ENCODE measurements at places on chromosomes 2 and 18. TPM values are rescaled to one million over a fixed set of nuclear protein-coding genes. Genes with fewer than 3 reads are reported as not detected.

The CNGA3 gene
- not detected for total RNA-seq

The MFSD2B gene
- not detected for total RNA-seq

The KCNG2 gene
- total RNA-seq: not detected

The MALL gene
- total RNA-seq: 2.3 TPM

DNA sequence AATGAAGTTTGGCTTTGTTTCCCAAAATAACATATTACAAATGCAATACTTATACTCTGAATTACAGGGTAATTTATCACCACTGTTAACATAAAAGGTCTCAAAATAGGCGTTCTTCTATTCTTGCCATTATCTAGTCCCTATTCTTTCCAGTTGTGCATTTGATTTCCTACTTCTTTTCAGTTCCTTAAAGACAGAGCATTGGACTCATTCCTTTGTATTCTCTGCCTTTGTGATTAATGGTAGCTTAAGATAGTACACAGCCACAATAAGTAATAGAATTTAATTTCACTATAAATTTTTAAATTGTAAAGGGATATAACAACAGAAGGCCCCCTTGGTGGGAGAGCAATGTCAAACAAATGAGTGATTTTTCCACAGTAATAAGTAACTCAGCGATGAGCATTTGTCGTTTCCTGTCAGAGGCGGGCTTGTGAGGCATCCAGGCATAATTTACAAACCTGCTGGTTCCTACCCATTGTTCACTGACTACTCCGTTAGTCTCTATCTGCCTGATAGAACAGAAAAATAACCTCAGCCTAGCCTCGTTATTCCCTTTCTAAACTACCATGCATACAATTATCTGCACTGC lies 456.6 kb upstream of the REG3G start:
- no peak overlapping the region for H3K4me3 ChIP-seq
- H3K27me3 ChIP-seq: no peaks in the 10 kb centered on the region
- H3K36me3 ChIP-seq: no peaks in the 10 kb centered on the region

GRCh38 chr18:30940952-30941539 lies 101.5 kb downstream of the DSC3 start:
- H3K36me3 ChIP-seq: no peaks in the 10 kb centered on the region
- no peaks in the 10 kb centered on the region for H3K27me3 ChIP-seq
- H3K4me3 ChIP-seq: no peak overlapping the region
- H3K27ac ChIP-seq: no peak overlapping the region

GRCh38 chr2:33478968-33479731 lies 2.7 kb downstream of the RASGRP3 start:
- H3K27me3 ChIP-seq: no peaks in the 10 kb centered on the region
- H3K4me3 ChIP-seq: no peak overlapping the region
- H3K27ac ChIP-seq: no peak overlapping the region
- DNase-seq: no peak

DNA sequence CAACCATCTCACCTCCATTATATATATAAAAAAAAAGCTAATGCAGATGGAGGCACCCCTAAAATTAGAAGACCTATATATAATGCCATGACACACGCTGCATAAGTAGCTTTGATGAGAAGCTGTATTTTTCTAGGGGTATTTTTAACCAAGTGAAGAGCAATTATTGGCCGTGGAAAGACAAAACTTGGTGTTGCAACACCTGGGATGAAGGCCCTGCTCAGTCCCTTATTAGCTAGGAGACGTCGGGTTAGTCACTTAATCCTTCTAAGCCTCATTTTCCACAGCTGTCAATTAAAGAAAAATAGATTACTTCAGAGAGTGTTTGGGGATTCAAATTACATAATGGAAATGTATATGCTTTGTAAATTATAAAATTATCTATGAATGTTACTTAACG lies 63.0 kb downstream of the WDR75 start:
- H3K27me3 ChIP-seq: peaks cover 1% of the 10 kb centered on the region
- H3K4me3 ChIP-seq: no peak overlapping the region
- no peak for DNase-seq
- H3K4me1 ChIP-seq: peaks cover 13% of the 10 kb centered on the region

DNA sequence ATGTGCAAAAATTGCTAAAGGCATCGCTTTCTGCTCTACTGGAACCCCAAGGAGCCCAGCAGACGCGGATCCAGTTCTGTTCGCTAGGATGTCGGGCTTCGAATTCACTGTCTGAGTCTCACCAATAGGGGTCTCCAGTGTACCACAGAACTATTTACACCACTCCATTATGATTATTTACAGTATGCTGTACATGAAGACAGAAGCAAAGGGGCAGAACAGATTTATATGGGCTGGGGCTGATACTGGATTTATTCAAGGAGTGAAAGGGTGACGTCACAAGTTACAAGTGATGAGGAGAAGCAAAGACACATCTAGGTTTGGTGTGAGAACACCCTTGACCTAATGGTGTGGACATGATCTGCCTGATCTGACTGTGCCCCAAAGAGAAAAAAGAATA lies 185.3 kb upstream of the ATP5MC3 start:
- no peaks in the 10 kb centered on the region for H3K4me1 ChIP-seq
- H3K36me3 ChIP-seq: no peaks in the 10 kb centered on the region
- H3K27ac ChIP-seq: no peak overlapping the region
- DNase-seq: peak; percentile 10

GRCh38 chr2:196233021-196233804 lies 61.8 kb upstream of the STK17B start:
- DNase-seq: no peak
- H3K4me1 ChIP-seq: peaks cover 78% of the 10 kb centered on the region
- H3K4me3 ChIP-seq: no peak overlapping the region
- peak overlapping the region; percentile 62 for H3K27ac ChIP-seq

GRCh38 chr2:6368281-6368680 lies 497.4 kb downstream of the CMPK2 start:
- no peaks in the 10 kb centered on the region for H3K36me3 ChIP-seq
- no peaks in the 10 kb centered on the region for H3K4me1 ChIP-seq
- no peak overlapping the region for H3K4me3 ChIP-seq
- H3K27me3 ChIP-seq: no peaks in the 10 kb centered on the region
- DNase-seq: no peak
- H3K27ac ChIP-seq: no peak overlapping the region

DNA sequence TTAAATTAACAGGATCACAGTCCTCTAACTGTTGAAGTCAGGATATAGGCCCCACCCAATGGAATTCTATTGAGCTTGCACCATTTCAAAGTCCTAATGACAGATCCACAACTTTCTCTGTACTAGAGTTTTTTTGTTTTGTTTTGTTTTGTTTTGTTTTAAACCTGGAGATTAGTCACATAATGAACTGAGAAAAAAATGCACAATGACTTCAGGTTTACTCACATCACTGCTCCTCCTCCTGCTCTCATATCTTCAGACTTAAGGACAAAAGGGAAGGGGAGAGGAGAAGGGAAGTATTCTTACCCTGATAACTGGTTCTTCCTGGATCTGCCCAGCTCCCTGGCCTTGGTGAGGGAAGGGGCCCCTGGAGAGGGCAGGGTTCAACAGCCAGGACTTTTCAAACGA lies 208.2 kb upstream of the EPHA4 start:
- H3K36me3 ChIP-seq: no peaks in the 10 kb centered on the region
- H3K4me3 ChIP-seq: no peak overlapping the region
- no peak overlapping the region for H3K27ac ChIP-seq
- no peaks in the 10 kb centered on the region for H3K27me3 ChIP-seq
- no peak for DNase-seq

DNA sequence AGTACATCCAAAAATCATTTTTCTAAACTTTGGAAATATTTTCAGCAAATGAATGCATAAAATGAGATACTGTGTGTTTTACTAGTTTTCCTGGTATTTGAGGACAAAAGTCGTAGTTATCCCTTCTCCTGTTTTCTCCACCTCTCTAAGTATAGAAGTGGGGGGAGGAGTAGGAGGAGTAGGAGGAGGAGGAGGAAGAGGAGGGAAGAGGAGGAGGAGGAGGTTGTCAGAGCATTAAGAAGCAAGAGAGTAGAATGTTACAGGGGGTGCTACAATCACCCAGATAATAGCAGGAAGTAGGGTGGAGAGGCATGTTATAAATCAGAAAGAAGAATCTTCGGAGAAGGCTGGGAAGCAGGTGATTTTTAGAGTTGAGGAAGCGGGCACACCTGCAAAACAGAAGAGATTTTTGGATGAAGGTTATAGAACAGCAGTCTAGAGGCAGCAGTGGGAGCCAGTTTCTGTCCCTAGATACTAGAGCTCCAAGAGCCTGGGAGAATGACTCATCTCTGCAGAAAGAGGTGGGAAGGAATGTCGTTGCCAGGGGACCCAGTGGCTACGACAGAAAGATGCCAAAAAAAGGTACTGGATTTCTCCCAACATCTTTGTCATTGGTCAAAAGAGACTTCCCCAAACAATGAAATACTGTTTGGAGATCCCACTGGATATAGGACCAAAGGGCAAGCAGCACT lies 44.2 kb upstream of the AQP4 start:
- H3K36me3 ChIP-seq: no peaks in the 10 kb centered on the region
- H3K27me3 ChIP-seq: no peaks in the 10 kb centered on the region
- no peak overlapping the region for H3K4me3 ChIP-seq
- H3K4me1 ChIP-seq: no peaks in the 10 kb centered on the region
- DNase-seq: no peak

GRCh38 chr2:130796290-130796689 lies 40.4 kb upstream of the ARHGEF4 start:
- H3K4me3 ChIP-seq: no peak overlapping the region
- DNase-seq: no peak
- peaks cover 13% of the 10 kb centered on the region for H3K27me3 ChIP-seq
- no peaks in the 10 kb centered on the region for H3K36me3 ChIP-seq
- no peak overlapping the region for H3K27ac ChIP-seq

DNA sequence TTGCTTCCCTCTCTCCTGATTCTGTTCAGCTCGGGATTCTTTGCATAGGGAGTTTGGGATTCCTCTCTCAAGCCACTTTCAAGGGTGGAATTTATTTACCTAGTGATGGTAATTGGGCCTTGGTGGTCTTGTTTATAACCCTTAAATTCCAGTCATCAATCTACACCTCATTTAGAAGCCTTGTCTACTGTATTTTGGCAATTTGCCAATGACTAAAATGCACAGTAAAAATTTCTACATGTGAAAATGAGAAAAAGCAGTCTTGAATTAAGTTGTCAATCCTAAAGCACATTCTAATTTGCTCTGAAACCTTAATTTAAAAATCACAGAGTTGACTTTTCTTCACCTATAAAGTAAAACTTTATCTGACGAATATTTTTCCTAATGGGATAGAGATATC lies 749.2 kb upstream of the CRIM1 start:
- no peaks in the 10 kb centered on the region for H3K36me3 ChIP-seq
- no peak for DNase-seq
- no peaks in the 10 kb centered on the region for H3K4me1 ChIP-seq
- H3K4me3 ChIP-seq: no peak overlapping the region

DNA sequence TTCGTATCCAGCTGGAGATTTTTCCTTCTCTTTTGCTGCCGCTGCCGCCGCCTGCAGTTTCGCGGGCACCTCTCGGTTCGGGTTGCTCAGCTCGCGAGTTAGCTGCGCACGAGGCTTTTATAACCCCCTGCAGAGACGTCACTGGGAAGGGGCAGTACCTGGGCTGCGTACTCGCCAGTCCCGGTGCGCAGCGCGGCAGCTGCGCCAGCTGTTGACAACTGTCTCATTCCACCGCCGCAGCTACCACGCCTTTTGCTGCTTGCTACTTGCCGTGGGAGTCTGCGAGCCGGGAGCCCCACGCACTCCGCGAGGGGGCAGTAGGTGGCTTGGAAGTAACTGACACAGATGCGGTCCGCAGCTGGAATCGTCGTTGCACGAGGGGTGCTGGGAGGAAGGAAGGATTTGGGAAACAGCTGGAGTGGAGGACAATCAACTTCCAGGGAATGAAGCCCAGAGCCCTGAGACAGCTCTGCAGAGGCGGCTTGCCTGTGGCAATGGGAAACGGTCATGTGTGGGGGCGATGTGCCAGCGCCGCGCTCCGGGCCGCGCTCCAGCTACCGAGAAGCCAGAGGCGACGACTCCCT lies at the start of gene TACR1:
TSS of gene TACR1 (minus strand) at position 93 of the 584 bp plus-strand sequence. CDS start 586 bp downstream, outside the sequence.
- no peak within 1 kb of the TSS for H3K27ac ChIP-seq
- H3K4me3 ChIP-seq: no peak within 1 kb of the TSS
- peaks cover 3% of the 10 kb centered on the region for H3K4me1 ChIP-seq

- no peaks in the 10 kb centered on the region for H3K27me3 ChIP-seq
- no peak overlapping the region for H3K27ac ChIP-seq
- no peaks in the 10 kb centered on the region for H3K36me3 ChIP-seq
- no peak overlapping the region for H3K4me3 ChIP-seq
These were observed 108.5 kb downstream of the GLI2 start for GRCh38 chr2:120844070-120844738.

DNA sequence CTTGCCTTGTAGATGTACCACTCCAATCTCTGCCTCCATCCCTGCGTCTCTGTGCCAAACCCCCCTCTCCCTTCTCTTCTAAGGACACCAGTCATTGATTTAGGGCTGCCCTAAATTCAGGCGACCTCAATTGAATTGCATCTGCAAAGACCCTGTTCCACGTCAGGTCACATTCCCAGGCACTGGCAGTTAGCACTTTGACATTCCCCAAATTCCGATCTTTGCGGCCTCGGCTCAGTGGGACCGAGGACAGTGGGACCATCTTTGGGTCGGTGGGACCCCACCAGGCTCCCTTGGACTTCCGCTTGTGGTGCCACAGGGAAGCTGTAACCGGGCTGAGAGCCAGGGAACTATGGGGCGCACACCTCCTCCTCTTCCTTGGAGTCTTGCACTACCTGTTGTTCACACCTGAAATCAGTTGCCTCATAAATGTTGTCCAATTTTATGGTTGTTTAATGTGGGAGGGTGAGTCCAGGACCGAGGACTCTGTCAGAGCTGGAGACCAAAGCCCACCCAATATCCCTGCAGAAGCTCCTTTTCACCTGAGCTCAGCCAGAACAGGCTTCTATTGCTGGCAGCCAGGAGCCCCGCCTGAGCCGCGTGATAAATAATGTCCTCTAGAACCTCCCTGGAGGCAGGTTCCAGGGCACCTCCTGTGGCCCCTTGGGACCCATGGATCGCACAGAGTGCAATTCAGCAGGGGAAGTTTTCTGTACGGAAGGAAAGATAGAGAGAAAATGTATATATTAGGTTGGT lies 271.6 kb downstream of the EIPR1 start:
- H3K4me1 ChIP-seq: no peaks in the 10 kb centered on the region
- no peak overlapping the region for H3K27ac ChIP-seq
- no peak for DNase-seq
- H3K27me3 ChIP-seq: peaks cover 10% of the 10 kb centered on the region

Measured in activated T-helper 2 cell treated with anti-CD3 and anti-CD28 coated beads, Interferon-gamma antibody, Interleukin-2, Interleukin-4, amounts not matched to agents 10 μg/mL and 5 μg/mL and 100 μg/mL, durations not matched to agents 14 hours and 24 hours and 36 hours (primary cell).